ENCODE measurements at places on chromosomes 13 and 19. TPM values are rescaled to one million over a fixed set of nuclear protein-coding genes. Genes with fewer than 3 reads are reported as not detected.

DNA sequence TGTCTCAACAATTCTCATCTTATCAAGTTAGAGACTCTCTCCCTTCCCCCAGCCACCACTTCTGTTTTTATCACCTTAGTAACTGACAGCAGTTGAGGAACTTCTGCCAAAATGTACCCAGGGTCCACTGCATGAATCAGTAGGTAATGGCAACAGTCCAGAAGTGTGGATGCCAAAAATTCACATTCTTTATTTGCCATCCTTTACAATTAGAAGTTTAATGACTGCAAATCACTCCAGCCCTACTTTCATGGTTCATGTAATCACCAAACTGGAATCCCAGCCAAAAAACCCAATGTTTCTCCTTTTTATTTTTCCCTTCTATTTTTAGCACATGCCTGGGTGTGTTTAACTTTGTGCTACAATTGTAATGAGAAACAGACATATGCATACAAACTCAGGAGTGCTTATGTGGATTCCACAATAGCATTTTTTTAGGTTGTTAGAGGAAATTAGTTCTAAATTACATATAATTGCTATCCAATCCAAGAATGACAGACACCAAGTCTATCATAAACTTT, 243.5 kb downstream of the RGCC start:
- H3K27ac ChIP-seq: no peak overlapping the region
- peaks cover 2% of the 10 kb centered on the region for H3K4me1 ChIP-seq
- no peaks in the 10 kb centered on the region for H3K27me3 ChIP-seq

- H3K4me3 ChIP-seq: no peak overlapping the region
- no peak for DNase-seq
- H3K4me1 ChIP-seq: peaks cover 12% of the 10 kb centered on the region
- H3K36me3 ChIP-seq: no peaks in the 10 kb centered on the region
- H3K27me3 ChIP-seq: no peaks in the 10 kb centered on the region
Observed at GRCh38 chr19:33878910-33879810, 82.5 kb downstream of the KCTD15 start.

DNA sequence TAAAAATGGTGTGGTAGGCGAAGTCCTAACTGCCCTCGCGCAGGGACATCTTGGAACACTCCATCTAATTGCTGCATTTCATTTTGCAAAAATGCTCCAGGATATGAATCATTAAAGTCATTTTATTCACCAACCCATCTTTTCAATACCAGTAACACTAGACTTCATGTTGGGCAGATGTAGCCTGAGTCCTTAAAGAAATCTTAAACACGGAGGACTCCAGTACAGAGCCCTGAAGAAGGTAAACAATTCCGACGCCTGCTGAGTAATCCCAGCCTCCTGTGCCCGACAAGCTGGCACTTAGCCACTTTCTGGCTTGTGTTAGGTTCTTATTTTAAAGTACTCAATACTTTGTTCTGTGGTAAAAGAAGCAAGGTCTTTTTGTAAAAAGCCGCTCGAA, 58.0 kb upstream of the IRS2 start:
- H3K27me3 ChIP-seq: peaks cover 8% of the 10 kb centered on the region
- no peaks in the 10 kb centered on the region for H3K36me3 ChIP-seq
- peaks cover 3% of the 10 kb centered on the region for H3K4me1 ChIP-seq
- no peak overlapping the region for H3K27ac ChIP-seq

GRCh38 chr13:32136716-32137115, 105.1 kb downstream of the FRY start:
- no peak overlapping the region for H3K4me3 ChIP-seq
- no peaks in the 10 kb centered on the region for H3K27me3 ChIP-seq
- DNase-seq: no peak
- H3K36me3 ChIP-seq: no peaks in the 10 kb centered on the region

- peaks cover 29% of the 10 kb centered on the region for H3K4me1 ChIP-seq
- peaks cover 19% of the 10 kb centered on the region for H3K36me3 ChIP-seq
- no peak overlapping the region for H3K27ac ChIP-seq
- no peaks in the 10 kb centered on the region for H3K27me3 ChIP-seq
- DNase-seq: no peak
Observed at GRCh38 chr19:41886761-41887710, 4.1 kb downstream of the ARHGEF1 start.

DNA sequence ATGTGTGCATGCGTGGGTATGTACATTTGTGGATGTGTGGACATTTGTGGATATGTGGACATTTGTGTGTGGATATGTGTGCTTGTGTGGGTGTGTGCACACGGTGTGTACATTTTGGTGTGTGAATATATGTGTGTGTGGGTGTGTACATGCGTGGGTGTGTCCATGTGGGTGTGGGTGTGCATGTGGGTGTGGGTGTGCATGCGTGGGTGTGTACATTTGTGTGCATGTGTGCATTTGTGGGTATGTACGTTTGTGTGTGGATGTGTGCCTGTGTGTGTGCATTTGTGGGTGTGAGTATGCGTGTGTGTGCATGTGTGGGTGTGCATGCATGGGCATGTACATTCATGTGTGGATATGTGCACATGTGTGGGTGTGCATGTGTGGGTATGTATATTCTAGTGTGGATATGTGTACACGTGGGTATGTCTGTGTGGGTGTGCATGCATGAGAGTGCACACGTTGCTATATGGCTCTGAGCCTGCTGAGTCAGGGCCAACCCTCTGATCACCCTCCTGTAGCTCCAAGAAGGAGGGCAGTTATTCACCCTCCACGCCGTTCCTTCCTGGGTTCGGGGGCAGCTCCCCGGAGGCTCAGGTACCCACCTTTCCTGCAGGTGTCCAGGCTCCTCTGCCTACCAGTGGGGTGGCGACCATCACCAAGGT, 20.3 kb downstream of the COMP start:
- H3K4me1 ChIP-seq: peaks cover 27% of the 10 kb centered on the region
- H3K4me3 ChIP-seq: no peak overlapping the region
- H3K36me3 ChIP-seq: peaks cover 3% of the 10 kb centered on the region
- H3K27me3 ChIP-seq: no peaks in the 10 kb centered on the region
- no peak for DNase-seq
- H3K27ac ChIP-seq: no peak overlapping the region

GRCh38 chr13:89205856-89206520, 1534.8 kb downstream of the SLITRK5 start:
- H3K4me3 ChIP-seq: no peak overlapping the region
- H3K27ac ChIP-seq: no peak overlapping the region
- no peaks in the 10 kb centered on the region for H3K27me3 ChIP-seq
- H3K4me1 ChIP-seq: no peaks in the 10 kb centered on the region
- DNase-seq: no peak

GRCh38 chr13:33512880-33513554, 227.5 kb upstream of the STARD13 start:
- H3K27ac ChIP-seq: no peak overlapping the region
- DNase-seq: no peak
- no peaks in the 10 kb centered on the region for H3K27me3 ChIP-seq
- H3K36me3 ChIP-seq: no peaks in the 10 kb centered on the region
- peaks cover 11% of the 10 kb centered on the region for H3K4me1 ChIP-seq

DNA sequence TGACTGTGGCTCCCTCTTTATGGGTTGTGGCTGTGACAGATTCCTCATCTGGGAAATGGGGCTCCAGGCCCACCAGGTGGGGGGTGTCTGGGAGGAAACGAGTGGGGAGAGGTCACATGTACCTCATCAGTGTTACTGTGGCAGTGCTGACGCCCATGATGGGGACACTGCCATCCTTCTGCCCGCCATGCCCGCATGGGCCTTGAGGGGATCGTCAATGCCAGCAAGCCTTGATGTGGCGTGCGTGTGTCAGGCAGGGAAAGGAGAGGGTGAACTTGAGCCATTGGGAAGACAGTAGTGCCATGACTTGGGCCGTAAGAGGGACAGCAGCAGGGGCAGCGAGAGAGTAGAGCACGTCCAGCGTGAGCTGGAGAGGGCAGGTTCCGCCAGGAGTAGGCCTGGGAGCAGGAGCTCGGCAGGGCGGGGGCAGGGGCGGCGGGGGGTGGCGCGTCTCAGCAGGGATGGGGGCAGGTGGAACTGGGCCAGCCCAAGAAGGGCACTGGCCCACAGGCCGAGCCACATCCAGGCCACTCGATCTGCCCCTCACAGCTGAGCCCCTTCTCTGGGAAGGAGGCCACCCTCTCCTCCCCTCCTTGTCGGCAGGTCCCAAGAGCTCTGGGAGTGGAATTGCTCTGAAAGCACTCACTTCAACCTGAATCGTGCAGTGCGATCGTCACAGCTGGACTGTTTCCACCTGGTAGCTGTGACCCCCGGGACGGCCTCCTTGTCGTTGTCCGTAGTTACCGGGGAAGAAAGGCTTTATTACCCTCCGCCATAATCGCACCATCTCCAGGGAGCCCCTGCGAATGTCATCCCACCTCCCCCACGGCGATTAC, 9.9 kb downstream of the KLHL26 start:
- no peak overlapping the region for H3K27ac ChIP-seq
- H3K27me3 ChIP-seq: no peaks in the 10 kb centered on the region
- peaks cover 56% of the 10 kb centered on the region for H3K4me1 ChIP-seq

LILRA6 gene
- total RNA-seq: 0.71 TPM

HSPB6 gene
- total RNA-seq: 46.7 TPM

CKM gene
- 2,005 TPM for total RNA-seq

All from muscle of leg (tissue), 16 donors.